ENCODE measurements at places on chromosomes 7 and 10.

- DNase-seq, result no peak
Observed at GRCh38 chr7:24197852-24198251, 86.1 kb upstream of the NPY start.

- DNase-seq, result no peak
Observed at GRCh38 chr10:64113792-64114191, 592.6 kb downstream of the REEP3 start.

- peak; percentile 77 for DNase-seq
Observed at GRCh38 chr10:50431791-50432190, 180.5 kb upstream of the ASAH2 start.

- DNase-seq, result no peak
Observed at GRCh38 chr7:129108581-129108980, 35.9 kb upstream of the TSPAN33 start.

DNA sequence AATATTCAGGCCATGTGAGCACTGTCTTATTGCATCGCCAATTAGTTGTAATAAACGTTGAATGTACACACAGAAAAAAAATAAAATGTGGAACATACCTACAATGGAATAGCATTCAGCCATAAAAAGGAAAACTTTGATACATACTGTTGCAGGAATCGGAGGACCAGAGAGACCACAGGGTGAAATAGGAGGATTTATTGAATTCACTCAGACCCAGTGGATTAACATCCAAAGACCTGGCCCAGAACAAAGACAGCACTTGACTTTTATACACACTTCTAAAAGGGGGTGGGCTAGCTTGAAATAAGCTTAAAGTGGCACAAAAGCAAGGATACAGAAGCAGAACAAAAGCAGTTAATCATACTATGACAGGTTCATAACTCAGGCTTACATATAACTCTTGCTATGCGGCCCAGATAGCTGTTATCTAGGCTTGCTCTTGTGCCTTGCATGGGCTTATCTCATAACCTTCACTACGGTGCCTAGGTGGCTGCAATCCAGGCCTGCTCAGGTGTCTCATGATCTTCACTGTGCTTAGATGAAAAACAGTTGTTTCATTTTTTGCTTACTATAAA lies 292.2 kb upstream of the TAC1 start:
- DNase-seq, result no peak

GRCh38 chr7:140069298-140069949 lies 6.7 kb upstream of the PARP12 start:
- DNase-seq, result no peak

- DNase-seq, result peak; percentile 31
Observed at GRCh38 chr7:104848138-104848990, 165.6 kb upstream of the KMT2E start.
